ENCODE measurements at places on chromosomes 3 and 15. TPM values are rescaled to one million over a fixed set of nuclear protein-coding genes. Genes with fewer than 3 reads are reported as not detected.
A peak's percentile ranks its signal among the peaks of the same experiment; 100 is the strongest.

GRCh38 chr15:41510728-41511127, 2.9 kb downstream of the LTK start:
- no peak overlapping the region for H3K27ac ChIP-seq
- no peak overlapping the region for H3K4me3 ChIP-seq
- H3K27me3 ChIP-seq: peaks cover 5% of the 10 kb centered on the region
- no peaks in the 10 kb centered on the region for H3K36me3 ChIP-seq
- H3K4me1 ChIP-seq: peaks cover 34% of the 10 kb centered on the region

DNA sequence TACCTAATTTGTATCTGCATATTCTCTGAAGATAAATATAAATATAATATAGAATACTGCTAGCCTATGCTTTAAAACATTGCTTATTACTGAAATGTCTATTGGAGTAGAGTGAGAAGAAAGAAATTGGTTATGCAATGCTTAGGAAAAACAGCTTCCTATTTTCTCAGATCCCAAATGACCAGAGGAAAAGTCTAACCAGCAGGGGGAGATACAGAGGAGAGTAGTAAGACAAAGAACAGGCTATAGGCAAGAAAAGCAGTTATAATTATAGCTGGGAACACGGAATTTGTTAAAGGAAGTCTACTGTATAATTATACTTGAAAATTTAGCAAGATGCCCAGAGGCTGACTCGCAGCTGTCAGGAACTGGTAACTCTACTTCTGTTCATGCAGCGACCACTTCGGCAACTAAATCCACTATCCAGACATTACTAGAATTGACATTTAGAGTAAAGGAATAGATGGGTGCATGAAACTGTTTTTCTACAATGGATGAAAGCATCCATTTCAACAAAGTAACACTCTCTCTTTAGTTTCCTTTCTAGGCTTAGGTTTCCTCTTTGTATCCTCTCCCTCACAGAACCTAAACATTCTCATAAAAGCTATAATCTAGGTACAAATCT, 97.2 kb downstream of the TBC1D5 start:
- H3K4me3 ChIP-seq: no peak overlapping the region
- peak; percentile 49 for DNase-seq
- no peaks in the 10 kb centered on the region for H3K4me1 ChIP-seq

DNA sequence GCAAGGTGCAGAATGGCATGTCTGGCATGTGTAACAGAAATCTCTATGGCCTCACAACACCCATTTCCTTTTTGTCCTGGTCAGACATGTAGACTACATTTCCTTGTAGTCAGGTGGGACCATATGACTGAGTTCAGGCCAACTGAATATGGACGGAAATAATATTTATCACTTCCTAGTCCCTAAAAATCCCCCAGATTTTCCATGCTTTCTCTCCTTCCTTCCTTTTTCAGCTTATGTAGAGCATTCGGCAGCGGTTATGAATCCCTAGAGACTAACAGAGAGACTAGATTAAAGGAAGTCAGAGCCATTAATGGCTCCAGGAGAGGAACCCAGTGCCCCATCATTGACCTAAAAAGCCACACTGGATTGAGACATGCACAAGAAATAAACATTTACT, 35.8 kb downstream of the SLC9A9 start:
- H3K4me3 ChIP-seq: no peak overlapping the region
- no peaks in the 10 kb centered on the region for H3K4me1 ChIP-seq
- no peaks in the 10 kb centered on the region for H3K36me3 ChIP-seq
- DNase-seq: no peak
- H3K27me3 ChIP-seq: no peaks in the 10 kb centered on the region

The TMC3 gene
- not detected for total RNA-seq

The AP3B2 gene
- total RNA-seq: 0.23 TPM

- no peaks in the 10 kb centered on the region for H3K36me3 ChIP-seq
- no peak for DNase-seq
These were observed at the start of gene RBP2 for GRCh38 chr3:139476348-139476747. Gene RBP2 (minus strand): TSS chr3:139476516. CDS start chr3:139476459, 57 bp downstream.

GRCh38 chr3:152328841-152329240, 60.1 kb downstream of the MBNL1 start:
- H3K4me3 ChIP-seq: no peak overlapping the region
- H3K36me3 ChIP-seq: peaks cover 11% of the 10 kb centered on the region
- H3K4me1 ChIP-seq: peaks cover 26% of the 10 kb centered on the region
- H3K27ac ChIP-seq: peak overlapping the region; percentile 15
- no peaks in the 10 kb centered on the region for H3K27me3 ChIP-seq
- no peak for DNase-seq

The PIERCE2 gene
- not detected for total RNA-seq

GRCh38 chr3:108415661-108416060, 94.7 kb downstream of the MYH15 start:
- H3K27ac ChIP-seq: no peak overlapping the region
- H3K36me3 ChIP-seq: no peaks in the 10 kb centered on the region
- H3K4me1 ChIP-seq: no peaks in the 10 kb centered on the region
- H3K4me3 ChIP-seq: no peak overlapping the region

GRCh38 chr3:57145852-57146251, 19.3 kb downstream of the IL17RD start:
- no peaks in the 10 kb centered on the region for H3K4me1 ChIP-seq
- H3K36me3 ChIP-seq: no peaks in the 10 kb centered on the region
- DNase-seq: no peak

GRCh38 chr3:38108649-38109579, 28.0 kb downstream of the ACAA1 start:
- no peak overlapping the region for H3K4me3 ChIP-seq
- DNase-seq: no peak
- H3K4me1 ChIP-seq: no peaks in the 10 kb centered on the region
